ENCODE measurements at places on chromosomes 12 and 14. TPM values are rescaled to one million over a fixed set of nuclear protein-coding genes. Genes with fewer than 3 reads are reported as not detected.

RIPK3 gene
- 3.5 TPM for total RNA-seq

CABP1 gene
- 2.8 TPM for total RNA-seq

CIROP gene
- not detected for total RNA-seq

MAP3K12 gene
- 7.0 TPM for total RNA-seq

GYS2 gene
- total RNA-seq, result not detected

TDRD9 gene
- 3.3 TPM for total RNA-seq

SRGAP1 gene
- total RNA-seq, result 5.9 TPM

PNP gene
- total RNA-seq, result 17.4 TPM

DNA sequence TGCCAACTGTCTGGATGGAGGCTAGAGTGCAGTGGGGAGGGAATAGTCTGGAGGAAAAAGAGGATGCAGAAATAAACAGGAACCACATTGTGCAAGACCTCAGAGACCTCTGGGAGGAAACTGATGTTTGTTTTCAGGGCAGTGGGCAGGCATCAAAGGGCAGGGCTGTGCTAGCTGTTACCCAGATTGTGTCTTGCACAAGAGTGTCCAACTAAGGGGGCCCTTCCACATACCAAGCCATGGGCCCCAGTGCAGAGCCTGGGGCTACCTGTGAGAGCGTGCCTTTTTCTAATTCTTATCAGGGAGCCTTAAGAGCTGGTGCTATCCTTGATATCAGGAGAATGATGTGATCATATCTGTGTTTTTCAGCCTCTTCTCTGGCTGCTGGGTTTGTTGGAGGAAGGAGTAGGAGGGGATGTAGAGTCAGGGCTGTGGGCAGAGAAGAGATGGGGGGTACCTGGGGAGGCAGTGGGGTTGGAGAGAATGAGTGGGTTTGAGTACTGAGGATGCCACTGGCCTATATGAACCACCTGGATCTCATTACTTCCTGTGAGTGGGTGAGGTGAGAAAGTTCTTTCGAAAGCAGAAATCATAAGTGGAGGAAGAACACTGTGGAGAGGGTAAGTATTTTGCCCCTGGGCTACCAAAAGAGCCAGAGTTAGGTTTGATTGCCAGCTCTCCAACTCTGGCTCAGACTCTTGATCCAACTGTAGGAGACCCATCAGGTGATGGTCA, 259.2 kb upstream of the CRY1 start:
- DNase-seq, result no peak

DNA sequence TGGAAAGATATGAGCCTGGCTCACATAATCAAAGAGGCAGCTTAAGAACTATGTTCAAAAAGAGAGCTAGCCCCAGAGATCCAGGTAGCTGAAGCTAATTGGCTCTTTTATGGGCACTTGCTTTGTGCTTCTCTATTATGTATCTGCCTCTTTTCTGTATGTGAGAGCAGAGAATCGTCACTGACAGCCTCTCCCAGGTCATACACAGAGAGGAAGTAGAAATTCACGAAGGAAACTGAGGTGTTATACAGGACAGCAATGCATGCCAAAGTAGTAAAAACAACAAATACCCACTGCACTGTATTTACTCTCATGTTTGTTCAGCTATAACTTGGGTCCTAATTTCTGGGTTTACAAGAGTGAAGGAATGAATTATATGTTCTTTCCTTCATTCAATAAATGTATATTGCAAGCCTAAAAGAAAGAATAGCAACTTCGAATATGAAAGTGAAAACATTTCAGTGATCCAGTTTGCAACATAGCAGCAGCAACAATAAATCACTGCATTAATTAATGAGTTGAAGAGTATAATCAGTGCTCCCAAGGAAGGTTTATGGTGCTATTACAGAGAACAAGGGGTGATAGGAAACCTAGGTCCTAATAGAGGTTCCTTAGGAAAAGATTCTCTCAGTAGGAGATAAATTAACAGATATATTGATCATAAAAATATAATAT, 47.1 kb upstream of the ATXN7L3B start:
- DNase-seq, result no peak

DNA sequence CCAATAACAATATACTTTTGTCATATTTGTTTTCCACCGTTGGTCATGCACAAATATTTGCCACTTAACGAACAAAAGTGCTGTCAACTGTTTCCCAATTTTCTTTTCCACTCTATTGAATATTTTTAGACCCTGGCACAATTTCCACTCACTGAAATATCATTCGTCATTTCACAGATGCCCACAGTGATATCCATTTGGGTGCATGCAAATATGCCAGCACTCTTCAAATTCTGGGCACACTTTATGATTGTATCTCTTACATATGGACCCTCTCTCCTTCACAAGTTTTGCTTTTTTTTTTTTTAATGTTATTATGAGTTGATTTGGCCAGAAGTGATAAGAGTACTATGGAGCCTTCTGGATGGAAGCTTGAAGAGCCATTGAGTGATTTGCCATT, 1557.3 kb upstream of the FLRT2 start:
- no peak for DNase-seq

GRCh38 chr12:12891881-12892355, 556 bp downstream of the GPRC5A start:
- no peak for DNase-seq

- no peak for DNase-seq
These were observed 122.7 kb downstream of the KICS2 start for GRCh38 chr12:64099397-64099796.

GRCh38 chr12:29131539-29131938, 17.5 kb upstream of the FAR2 start:
- no peak for DNase-seq

DNA sequence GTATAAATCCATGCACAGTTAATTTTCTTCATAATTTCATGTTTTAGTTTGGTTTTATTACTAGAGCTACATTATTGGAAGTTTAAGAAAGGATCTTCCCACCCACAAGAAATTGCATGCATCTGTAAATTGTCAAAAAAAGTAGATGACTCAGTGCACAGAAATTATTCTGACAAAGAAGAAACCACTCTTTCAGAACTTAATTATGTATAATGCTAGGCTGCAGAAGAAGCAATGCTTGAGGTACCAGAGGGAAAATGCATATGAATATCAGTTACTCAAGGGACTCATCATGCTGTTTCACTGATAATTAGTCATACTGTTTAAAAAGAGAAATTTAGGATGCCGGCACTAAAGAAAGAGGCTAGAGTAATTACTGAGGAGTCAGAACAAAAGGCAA, 147.0 kb downstream of the SLC16A7 start:
- DNase-seq, result no peak

GRCh38 chr12:59080101-59080500, 159.8 kb upstream of the LRIG3 start:
- no peak for DNase-seq

- DNase-seq, result no peak
These were observed 12.2 kb downstream of the PRORP start for GRCh38 chr14:35134329-35135123.

DNA sequence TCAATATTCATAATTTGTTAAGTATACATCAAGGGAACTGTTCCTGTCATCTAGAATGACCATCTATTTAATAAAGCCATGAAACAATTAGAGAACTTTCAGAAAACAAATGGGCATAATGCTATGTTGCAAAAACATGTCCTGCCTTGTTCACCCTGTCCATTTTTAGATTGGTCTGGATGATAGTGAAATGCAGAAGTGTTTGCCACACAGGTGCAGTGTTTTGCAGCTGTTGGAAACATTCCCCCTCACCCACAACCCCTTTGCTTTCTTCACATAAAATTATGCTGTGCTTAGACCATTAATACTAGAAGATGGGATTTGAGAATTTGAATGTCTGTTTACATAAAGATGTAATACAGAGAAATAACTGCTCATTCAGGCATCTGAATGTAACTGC, 36.5 kb downstream of the LEMD3 start:
- DNase-seq, result no peak

GRCh38 chr12:117671734-117672133, 297.1 kb downstream of the KSR2 start:
- DNase-seq, result no peak

GRCh38 chr12:67111182-67111581, 158.0 kb upstream of the CAND1 start:
- DNase-seq, result no peak

GRCh38 chr14:73613419-73613963, 1.2 kb downstream of the ACOT6 start:
- DNase-seq, result no peak

DNA sequence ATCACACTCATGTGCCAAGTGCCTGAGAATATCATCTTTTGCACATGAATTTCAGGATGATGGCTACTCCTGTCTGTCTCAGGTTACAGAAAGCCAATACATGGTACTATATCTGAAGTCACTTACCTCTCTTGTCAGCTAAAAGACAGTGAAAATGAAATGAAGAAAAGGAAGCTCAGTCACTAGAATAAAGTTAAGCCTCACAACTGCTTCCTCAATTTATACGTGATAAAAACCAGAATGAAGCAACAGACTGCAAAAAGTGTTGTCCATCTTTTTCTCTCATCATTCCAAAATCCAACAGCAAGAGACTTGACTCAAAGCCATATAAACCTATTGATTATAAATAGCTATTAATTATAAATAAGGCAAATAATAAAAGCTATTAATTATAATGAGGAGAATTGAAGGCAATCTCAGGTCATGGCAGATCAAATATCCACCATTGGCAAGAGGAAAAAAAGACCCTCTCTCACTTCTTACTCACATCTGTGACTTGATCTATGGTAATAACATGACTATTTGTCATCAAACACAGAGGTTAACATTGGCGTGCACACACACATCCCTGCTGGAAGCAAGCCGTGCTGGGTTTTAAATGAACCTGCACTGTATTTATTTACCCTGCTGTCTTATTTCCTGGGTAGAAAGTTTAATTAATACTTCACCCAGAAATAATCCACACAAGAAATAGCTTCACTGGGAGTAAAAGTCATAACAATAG, 10.0 kb downstream of the NIN start:
- DNase-seq, result no peak
